Effector memory CD8-positive, alpha-beta T cell (primary cell): ENCODE measurements at places on chromosomes 7 and 10.

- no peak for DNase-seq
Observed at GRCh38 chr10:47396311-47396717, 12.2 kb upstream of the ZNF488 start.

DNA sequence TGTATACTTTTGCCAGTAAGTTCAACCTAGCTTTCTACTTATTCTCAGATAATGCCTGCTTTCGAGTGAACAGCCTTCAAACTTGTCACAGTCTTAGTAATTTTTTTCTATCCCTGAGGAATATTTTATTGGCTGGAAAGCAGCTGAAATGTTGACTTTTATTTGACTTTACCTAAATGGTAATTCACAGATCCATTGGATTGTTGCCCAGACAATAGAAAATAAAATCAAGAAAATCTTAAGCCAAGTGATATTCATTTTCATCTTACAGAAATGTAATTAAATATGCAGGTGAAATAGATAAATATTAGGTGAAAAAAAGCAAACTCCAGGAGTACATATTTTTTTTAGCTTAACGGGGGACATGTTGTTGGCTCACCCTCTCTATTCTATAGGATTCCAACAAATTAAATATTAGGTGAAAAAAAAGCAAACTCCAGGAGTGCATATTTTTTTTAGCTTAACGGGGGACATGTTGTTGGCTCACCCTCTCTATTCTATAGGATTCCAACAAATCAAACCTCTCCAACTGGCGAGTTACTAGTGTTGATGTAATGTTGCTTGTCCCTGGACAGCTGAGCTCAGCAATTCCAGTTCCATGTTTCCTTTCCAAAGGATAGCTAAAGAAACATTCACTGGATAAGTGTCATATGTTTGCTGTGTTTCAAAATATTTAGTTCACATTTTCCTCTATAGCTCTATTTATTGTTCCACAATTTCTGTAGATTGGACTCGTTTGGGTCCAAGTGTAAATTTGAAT lies 4.2 kb downstream of the TMEM26 start:
- no peak for DNase-seq

- no peak for DNase-seq
Observed at GRCh38 chr7:17681965-17682364, 258.3 kb downstream of the SNX13 start.

- DNase-seq, result no peak
Observed at GRCh38 chr7:67496589-67496988, 500.0 kb downstream of the TYW1 start.

GRCh38 chr10:101291331-101292193 lies 62.3 kb upstream of the LBX1 start:
- peak; percentile 13 for DNase-seq

- DNase-seq, result no peak
Observed at GRCh38 chr7:140593672-140593982, 47.0 kb downstream of the DENND2A start.

DNA sequence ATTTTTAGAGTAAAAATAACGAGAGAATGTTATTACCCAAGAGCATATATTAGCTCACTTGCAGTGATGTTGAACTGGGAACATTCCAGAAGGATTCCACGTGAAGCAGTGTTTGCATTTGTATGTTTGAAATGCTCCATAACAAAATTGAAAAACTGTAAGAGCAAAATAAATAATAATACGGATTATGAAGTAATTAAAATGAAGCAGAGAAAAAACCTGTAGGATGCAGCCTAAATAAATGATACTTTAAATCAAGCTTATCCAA lies 203.3 kb downstream of the BAMBI start:
- DNase-seq, result no peak

- DNase-seq, result no peak
Observed at GRCh38 chr10:122495406-122496340, 34.3 kb downstream of the HTRA1 start.

GRCh38 chr7:116547347-116547746 lies 22.5 kb downstream of the CAV1 start:
- no peak for DNase-seq

GRCh38 chr7:99468336-99468918 lies 2.5 kb upstream of the ATP5MF start:
- DNase-seq, result no peak

- peak; percentile 16 for DNase-seq
Observed at GRCh38 chr10:113108194-113108835, 158.3 kb downstream of the TCF7L2 start.

- no peak for DNase-seq
Observed at GRCh38 chr10:130440494-130440893, 304.3 kb downstream of the GLRX3 start.

DNA sequence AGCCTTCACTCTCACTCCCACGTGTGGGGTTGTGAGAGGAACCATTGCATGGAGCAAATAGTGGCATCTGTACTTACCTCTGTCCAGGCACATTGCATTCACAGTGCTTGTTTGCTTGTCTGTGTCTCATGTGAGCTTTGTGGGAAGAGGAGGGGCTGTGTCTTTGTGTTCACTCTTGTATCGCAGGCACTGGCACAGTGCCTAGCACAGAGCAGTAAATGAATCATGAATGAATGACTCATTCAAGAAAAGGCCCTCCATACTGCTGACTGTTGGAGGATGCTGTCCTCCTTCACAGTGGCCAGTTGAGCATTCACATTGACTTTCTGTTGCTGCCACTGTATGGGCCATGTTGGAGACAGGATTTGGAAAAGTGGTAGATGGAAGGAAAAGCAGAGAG lies 125.3 kb downstream of the SORCS3 start:
- DNase-seq, result no peak

- DNase-seq, result no peak
Observed at GRCh38 chr10:4851846-4852245, 25.8 kb downstream of the AKR1E2 start.

- no peak for DNase-seq
Observed at GRCh38 chr10:77504196-77504872, 133.3 kb downstream of the KCNMA1 start.

DNA sequence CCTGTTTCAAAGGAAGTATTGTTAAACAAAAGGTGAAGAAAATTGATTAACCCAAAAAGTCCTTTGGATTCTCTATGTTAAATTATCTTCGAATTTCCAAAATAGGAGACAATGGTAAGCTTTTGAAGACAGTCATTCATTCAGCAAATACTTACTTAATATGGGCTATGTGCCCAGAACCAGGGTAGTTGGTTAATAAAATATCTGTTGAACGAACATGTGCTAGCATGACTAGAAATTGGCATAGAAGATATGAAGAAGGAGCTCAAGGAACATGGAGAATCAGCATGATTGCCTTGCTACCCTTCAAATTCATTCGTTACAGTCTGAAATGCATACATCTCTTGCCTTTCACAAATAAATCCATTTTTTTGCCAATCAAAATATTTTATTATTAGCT lies 123.1 kb upstream of the RHEB start:
- DNase-seq, result no peak

DNA sequence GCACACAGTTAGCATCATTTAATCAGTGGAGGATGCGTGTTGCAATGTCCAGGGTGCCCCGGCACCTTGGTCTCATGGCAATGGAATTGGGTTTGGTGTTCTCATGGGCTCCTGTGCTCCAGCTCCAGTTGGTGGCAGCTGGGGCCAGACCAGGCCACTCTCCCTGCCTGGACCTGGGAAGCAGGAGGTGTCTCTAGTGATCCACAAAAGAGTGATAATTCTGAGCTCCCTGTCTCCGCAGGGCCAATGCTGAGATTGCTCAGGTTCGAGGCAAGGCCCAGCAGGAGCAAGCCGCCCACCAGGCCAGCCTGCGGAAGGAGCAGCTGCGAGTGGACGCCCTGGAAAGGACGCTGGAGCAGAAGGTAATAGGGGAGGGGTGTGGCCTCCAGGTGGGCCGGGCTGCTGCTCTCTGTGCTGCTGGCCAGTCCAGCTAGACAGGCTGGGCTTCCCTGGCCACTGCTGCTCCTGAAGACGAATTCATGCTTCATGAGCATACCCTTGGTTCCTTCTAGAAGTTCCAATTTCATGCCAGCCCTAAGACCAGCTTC lies 21.7 kb upstream of the BTBD16 start:
- no peak for DNase-seq

DNA sequence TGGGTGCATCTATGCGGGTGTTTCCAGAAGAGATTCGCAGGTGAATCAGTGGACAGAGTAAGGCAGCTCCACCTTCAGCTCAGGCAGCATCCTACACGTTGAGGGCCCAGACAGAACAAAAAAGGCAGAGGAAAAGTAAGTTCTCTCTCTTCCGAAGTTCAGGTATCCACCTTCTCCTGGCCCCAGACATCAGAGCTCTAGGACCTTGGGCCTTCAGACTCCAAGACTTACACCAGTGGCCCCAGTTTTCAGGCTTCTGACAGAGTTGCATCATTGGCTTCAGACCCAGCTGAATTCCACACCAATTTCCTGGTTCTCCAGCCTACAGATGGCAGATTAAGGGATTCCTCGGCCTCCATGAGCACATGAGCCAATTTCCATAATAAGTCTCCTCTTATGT lies 102.2 kb upstream of the GPR26 start:
- no peak for DNase-seq

DNA sequence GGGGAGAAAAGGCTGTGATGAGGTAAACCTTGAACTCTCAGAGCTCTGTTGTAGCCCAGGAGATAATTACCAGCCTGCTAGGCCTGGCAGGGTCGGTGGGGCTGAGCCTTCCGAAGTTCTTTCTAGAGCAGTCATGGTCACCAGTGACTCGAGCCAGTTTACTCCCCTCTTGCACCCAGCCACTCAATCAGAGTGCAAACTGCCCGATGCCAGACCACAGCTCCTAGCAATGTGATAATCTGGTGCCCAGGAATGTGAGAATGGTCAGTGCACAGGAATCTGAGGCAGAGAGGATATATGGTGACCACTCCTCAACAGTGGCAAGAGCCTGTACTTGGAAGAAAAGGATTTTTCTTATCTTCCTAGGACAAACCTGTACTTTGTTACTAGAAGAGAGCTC lies 46.4 kb upstream of the KMT2E start:
- DNase-seq, result no peak

- no peak for DNase-seq
Observed at GRCh38 chr7:68839014-68839413, 759.3 kb upstream of the AUTS2 start.

DNA sequence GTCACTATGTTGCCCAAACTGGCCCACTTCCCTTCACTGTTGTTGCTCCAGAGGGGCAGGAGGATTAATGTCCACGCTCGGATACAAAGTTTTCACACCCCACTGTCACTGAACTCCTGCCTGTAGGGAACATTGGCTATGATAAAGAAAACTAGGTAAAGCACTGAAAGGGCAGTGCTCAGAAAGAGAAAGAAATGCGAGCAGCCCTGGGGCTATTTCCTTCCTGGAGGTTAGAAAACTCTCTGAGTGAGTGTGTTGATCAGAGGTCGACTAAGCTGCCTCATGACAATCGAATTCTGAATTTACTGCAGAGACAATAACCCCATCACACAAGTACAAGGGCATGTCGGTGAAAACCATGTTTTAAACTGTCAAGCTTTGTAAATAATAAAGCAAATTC lies 227.2 kb upstream of the PITRM1 start:
- no peak for DNase-seq

DNA sequence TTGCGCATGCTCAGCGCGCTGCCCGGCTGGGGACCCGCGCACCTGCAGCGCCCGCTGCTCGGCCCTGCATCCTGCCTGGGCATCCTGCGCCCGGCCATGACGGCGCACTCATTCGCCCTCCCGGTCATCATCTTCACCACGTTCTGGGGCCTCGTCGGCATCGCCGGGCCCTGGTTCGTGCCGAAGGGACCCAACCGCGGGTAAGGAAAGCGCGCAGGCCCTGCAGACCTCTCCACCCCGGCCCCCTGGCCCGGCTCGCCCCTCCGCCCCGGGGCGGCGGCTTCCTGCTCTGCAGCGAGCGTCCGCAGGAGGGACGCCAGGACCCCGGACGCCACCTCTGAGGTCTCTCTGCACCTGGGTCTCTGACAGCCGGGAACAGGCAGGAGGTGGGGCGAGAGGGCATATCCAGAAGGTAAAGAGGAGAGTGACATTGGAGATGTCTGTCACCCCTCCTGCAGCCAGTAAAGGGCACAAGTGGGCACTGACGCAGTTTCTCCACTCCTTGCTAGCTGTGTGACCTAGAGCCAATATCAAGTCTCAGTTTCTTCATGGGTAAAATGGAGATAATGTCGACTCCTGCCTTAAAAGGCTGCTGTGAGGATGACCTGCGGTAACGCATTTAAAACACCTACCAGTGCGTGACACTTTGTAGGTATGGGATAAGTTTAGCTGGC lies 338 bp downstream of the ATP6V0E2 start:
- DNase-seq, result no peak

DNA sequence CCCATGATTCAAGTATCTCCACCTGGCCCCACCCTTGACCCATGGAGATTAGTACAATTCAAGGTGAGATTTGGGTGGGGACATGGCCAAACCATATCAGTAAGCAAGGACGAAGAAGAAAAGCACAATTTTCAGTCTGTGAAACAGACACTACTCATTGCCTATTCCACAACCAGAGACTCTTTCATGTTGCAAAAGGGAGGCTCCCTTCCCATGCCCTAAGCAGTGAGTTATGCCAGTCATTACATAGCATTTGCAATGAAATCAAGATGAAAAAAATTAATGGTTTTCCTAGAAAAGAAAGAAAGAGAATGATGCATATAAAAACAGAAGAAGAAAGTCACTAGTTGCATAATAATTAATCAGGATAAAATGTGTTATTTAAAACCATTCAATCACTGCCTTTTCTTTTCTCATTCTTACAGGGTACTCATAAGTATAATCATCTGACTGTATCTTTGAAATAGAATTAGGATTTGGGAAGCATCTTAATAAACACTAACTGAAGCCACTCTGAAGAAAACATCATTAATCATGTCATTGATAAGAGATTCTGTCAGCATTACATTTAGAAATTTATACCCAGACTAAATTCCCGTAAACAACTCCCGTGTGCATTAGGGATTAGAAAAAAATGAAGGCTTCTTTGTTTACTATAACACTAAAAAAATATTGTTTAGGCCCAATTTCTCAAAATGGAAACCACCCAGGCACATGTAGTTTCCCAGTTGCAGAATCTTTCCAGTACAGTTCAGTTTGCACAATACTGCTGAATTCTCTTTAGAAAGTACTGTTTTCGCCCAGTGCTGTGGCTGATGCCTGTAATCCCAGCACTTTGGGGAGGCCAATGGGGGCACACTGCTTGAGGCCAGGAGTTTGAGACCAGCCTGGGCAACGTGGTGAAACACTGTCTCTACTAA lies 9.1 kb downstream of the PRPS1L1 start:
- DNase-seq, result no peak

- DNase-seq, result no peak
Observed at GRCh38 chr7:24972991-24973390, 7.0 kb downstream of the OSBPL3 start.

DNA sequence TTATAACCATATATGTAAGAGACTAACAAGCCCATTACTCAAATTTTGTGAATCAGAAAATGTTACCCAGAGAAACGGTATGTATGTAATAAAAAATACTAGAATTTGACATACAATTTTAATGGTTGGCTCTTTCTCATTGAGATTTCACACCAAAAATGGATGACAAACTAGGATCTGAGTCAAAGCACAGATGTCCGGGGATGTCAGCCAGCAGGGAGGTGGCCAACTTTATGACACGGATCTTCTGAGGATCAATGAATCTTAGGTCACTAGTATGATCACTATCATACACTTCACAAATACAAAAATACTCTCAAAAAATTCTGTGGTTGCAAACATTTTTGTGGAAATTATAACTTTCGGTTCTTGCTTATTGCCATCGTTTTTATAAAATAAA lies 173.5 kb upstream of the NFE2L3 start:
- no peak for DNase-seq

GRCh38 chr10:51117053-51117660 lies 42.9 kb downstream of the PRKG1 start:
- no peak for DNase-seq
